ENCODE measurements at places on chromosomes 11 and 22. TPM values are rescaled to one million over a fixed set of nuclear protein-coding genes. Genes with fewer than 3 reads are reported as not detected.

DNA sequence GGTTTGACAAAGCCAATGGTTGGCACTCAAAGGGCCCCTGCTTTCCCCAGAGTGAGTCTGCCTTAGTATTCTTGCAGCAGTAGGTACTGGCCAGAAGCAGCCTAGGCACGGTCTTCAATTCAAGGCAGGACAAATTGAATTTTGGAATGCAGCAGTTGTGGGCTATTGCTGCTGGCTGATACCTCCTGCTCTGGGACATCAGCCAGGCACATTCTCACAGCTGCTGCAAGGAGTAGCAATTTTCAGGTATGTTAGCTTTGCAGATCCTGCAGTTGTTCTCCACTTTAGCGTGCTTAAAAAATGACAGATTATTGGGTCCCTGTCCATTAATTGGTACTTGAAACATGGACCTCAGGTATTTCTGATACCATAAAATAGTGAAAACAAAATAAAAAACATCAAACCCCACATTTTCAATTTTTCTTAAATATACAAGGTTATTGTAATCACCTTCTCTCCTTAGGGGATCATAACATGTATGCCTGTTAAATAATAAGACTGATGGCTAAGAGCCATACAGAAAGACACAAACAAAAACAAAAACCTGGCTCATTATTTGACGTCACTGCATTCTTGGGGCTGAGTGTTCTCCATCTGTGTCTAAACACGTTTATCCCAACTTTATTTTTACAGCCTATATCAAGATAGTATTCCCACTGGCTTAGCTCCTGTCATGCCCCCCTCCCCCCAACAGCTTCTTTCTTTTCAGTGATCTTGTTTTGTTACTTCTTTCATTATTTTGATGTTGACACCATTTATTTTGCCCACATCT lies 85.1 kb upstream of the CARD18 start:
- no peak for DNase-seq

- no peak for DNase-seq
Measured at GRCh38 chr11:5257296-5257695, 2.7 kb upstream of the HBG2 start.

DNA sequence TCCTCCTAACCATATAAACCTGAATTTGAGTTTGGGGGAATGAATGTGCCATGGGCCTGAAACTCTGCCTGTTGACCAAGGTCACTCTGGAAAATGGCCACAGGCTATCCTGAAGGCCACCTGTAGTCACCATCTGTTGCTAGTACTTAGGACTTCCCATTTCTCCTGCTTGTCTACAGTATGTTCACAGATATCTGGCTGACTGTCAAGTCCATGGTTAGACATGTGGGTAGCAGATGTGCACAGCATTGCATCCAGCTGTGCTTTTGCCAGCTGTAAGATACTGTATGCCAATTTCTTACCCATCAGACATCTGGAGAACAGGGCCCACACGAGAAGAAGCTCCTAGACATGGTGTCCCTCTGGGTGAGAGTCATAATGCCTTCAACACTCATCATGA lies 475.4 kb downstream of the INSC start:
- no peak for DNase-seq

DNA sequence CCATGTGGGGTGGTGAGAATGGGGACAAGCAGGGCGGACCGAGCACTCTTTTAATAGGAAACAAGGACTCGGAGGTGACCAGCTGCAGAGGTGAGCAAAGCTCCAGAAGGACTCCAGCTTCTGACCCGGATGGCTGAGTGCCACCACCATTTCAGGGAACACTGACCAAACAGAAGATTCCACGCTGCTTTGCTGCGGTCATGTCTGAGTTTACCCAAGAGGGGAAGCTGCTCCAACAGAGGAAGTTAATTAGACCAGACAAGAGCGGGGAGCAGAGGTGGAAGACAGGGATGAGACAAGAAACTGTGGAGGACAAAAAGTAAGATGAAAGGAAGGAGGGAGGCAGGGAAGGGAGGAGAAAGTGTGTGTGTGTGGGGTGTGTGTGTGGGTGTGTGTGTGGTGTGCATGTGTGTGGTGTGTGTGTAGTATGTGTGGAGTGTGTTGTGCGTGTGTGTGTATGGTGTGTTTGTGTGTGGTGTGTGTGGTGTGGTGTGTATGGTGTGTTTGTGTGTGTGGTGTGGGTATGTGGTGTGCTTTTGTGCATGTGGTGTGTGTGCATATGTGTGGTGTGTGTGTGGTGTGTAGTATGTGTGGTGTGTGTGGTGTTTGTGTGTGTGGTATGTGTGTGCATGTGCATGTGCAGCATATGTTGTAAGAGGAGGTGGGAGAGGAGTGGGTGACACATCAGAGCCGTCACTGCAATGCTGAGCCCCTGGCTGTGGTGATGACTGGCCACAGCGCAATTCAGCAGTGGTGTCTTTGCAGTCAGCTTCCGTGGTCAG lies 82.2 kb upstream of the AKIP1 start:
- no peak for DNase-seq

- no peak for DNase-seq
Measured at GRCh38 chr11:113673550-113674396, 32.3 kb downstream of the TMPRSS5 start.

DNA sequence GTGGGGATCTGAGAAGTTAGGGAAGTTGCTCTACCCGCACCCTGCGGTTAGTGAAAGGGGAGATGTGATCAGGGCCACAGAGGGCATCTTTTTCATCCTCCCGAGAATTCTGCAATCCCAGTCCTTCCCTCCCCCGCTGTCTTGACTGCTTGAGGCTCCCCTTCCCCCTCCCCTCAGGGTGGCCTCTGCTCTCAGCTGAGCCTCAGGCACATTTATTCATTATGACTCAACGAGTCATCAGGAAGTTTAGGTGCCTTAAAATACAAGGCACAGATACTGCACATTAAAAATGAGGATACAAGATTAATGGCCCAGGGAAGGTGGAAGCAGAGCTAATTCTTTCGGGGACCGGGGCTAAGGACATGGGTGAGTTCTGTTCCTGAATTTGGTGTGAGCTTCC lies 104.0 kb downstream of the CACNA1I start:
- peak; percentile 41 for DNase-seq

GRCh38 chr11:74672956-74673692 lies 58.1 kb downstream of the CHRDL2 start:
- peak; percentile 96 for DNase-seq

GRCh38 chr11:30921811-30922210 lies 335.7 kb upstream of the MPPED2 start:
- no peak for DNase-seq

GRCh38 chr11:64297699-64298358 lies 2.3 kb upstream of the CATSPERZ start:
- DNase-seq: no peak

The RAB38 gene
- 2.5 TPM for total RNA-seq

The TTC36 gene
- 0.69 TPM for total RNA-seq

The SMC1B gene
- not detected for total RNA-seq

The RTN4RL2 gene
- total RNA-seq: not detected

The ZNF215 gene
- total RNA-seq: 3.8 TPM
